Tibial nerve (tissue), 4 donors: ENCODE measurements at places on chromosomes 2 and 18.

- no peak for DNase-seq
Measured at GRCh38 chr18:7467708-7468466, 99.2 kb upstream of the PTPRM start.

- DNase-seq, result no peak
Measured at GRCh38 chr2:119760237-119760955, 674 bp downstream of the PTPN4 start.

DNA sequence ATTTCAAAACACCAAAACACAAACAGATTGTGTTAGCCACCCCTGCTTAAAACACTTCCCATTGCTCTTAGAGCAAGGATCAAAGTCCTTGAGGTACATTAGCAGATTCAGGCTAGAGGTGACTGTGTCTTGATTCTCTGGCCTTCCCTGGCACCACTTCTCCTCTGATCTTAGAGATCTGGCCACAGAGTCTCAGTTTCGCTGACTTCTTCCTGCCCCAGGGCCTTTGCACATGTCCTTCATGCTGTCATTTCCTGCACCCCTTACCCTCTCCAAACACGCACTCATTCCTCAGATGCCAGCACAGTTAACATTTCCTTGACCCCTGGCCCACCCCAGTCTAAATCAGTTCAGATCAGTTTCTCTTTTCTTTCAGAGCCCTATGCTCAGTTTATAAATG, 16.9 kb downstream of the CXCR4 start:
- DNase-seq, result no peak

- DNase-seq, result no peak
Measured at GRCh38 chr2:201735486-201735885, 37.0 kb upstream of the MPP4 start.

- DNase-seq, result no peak
Measured at GRCh38 chr2:41659758-41660157, 388.1 kb upstream of the PKDCC start.

- DNase-seq, result no peak
Measured at GRCh38 chr2:2226326-2226725, 104.7 kb downstream of the MYT1L start.

DNA sequence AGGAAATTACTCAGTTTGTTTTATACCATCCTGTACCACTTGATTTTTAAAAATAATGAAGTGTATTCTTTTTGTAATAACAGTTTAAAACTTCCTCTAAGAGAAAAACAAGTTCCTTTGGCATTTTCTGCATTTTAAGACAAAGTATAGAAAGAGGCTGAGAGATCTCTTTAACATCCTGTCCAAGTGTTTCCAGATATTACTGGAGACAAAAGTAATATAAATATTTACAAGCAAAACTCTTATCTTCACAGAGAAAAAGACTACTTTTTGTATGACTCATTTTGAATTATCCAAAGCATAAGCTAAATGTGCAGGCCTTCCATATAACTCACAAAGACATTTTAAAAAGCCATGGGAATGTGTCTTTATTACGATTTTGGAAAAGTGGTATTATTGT, 221.1 kb downstream of the RDH14 start:
- DNase-seq, result no peak

DNA sequence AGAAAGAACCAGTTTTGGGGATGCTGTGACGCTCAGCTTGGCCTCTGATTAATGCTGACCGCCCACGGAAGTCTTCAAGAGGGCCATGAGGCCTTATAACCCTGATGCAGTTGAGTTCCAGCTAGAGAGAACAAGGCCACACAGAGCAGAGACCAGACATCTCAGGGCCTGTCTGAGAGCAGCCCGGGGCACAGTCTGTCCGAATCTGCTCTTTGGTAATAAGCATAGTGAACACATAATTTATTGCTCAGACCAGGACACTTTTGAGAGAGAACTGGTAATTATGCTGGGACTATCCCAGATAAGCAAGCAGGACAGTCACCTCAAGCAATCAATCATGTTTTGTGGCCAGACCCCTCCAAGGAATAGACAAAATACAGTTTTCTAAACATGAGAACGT, 68.5 kb downstream of the STPG4 start:
- no peak for DNase-seq

DNA sequence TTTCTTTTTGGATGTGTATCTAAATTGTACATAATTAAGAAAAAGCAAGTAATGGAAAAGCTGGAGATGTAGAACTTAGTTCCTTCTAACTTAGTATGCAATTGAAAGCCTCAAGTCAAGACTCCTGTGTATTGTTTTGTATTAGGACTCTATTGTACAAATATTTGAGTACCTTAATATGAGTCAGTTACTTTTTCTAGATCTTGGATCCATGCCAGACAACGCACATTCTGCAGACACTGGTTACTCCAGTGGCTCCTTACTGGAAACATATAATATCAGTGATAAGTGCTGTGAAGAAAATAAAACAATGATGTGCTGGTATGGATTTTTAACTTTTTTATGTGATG, 1.5 kb downstream of the SLC39A10 start:
- DNase-seq, result no peak

GRCh38 chr2:83578405-83578804, 880.7 kb downstream of the SUCLG1 start:
- DNase-seq, result no peak

DNA sequence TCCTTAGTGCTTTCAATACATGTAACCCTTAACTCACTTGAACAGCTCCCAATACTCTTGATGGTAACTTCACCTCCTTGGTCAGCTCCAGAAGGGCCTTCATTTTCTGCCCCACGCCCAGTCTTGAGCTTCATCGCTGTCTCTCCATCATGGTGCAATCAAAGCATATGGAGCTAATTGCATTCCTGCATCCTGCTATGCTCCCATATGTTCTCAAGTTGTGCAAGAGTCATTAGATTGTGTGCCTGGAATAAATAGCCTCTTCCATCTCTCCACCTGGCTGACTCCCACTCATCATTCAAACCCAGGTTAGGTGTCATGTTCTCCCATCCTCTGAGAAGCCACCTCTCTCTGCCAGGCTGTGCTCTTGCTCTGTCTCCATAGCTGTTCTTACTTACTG, 364.5 kb upstream of the RGPD4 start:
- DNase-seq, result no peak

- DNase-seq, result no peak
Measured at GRCh38 chr2:97673915-97674283, 4.4 kb downstream of the C2orf92 start.

DNA sequence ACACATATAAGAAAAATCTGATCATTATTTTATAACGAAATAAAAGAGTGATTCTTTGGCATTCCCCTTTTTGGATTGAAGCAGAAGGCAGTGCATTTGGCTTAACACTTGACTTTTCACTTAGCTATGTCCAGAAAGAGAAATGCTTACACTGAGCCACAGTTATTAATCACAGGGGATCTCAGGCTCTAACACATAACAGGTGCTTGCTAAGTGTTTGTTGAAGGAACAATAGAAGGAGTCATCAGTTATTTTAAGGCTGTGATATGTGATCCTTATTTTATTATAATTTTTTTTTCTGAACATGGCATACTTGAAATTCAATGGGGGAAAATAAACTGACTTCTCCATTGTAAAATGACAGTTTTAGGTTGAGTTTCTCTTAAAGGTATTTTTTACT, 209.5 kb downstream of the UBE2E3 start:
- DNase-seq, result no peak

GRCh38 chr2:15814946-15815345, 125.4 kb upstream of the MYCN start:
- DNase-seq, result no peak

GRCh38 chr2:118851650-118852049, 4.2 kb upstream of the EN1 start:
- no peak for DNase-seq

DNA sequence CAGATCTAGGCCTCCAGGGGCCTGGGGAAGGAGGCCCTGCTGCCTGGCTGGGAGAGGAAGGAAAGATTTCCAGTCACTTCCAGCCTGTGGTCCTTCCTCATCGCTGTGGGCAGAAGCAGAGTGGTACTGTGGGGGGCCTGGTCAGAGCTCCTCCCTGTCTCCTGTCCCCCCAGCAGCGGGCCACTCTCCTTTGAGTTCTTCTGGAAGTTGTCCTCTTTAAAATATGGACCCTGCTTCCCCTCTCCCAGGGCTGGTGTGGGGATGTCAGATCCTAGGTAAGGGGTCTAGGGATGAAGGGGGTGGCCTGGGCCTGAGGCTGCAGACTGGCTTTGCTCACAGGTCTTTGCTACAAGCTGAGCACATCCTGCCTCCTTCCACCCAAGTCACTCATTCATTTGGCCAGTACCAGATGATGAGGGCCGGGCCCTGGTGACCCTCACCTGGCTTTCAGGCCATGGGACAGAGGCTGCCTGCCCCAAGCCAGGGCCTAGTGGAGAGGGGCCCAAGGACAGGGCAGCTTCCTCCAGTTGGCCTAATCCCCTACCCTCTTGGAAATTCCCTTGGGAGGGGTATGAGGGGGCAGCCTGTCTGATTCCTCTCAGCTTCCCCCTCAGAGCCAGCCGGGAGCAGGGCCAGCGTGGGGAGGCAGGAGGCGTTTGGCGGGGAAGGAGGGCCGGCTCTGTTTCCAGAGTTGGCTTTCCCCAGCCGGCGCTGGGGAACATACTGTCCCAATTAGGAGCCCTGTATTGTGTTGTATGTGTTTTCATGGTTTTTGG, 231.9 kb downstream of the DYSF start:
- DNase-seq, result no peak

DNA sequence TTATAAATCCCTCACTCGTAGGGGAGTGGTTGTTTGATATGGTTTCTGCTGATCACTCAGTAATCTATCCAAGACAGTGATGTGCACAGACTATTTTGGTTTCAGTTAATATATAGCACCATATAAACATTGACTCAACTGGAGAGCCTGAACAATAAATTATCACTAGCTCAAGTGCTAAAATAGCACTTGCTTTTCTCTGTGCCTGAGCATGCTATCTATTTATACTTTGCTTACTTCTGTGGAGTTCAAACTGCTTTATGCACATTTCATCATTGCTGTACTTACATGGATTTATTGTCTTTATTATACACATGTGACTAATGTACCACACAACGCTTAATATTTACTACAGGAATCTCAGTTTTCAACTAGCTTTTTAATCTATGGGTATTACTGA, 133.6 kb downstream of the BCL2 start:
- no peak for DNase-seq

DNA sequence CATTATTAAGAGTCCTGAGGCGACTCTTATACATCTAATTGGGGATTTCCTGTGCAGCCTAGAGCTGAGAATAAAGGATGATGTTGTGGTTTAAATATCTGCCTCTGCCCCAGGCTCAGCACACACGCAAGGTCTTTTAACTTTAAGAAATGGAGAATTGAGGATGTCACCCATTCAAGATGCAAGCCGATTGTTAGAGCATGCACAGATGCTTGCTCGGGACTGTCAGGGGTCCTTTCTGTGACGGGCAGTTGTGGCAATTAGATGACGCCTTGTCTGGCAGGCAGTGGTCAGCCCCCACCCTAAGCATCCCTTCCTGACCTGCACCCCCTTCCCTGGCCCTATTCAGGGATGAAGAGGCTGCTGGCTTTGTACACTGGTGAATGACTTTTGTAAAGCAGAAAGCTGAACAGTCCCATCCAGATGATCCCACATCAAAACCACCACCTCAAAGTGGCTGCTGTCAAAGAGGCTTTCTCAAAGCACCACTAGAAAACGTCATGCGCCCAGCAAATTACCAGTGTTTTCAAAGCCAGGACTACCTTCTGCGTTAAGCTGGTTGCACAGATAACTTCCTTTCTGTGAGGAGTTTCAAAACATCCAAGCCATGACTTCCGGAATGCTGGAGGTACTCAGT, 23.7 kb downstream of the FAM178B start:
- DNase-seq, result no peak

- no peak for DNase-seq
Measured at GRCh38 chr2:122028371-122029100, 273.1 kb downstream of the TSN start.

DNA sequence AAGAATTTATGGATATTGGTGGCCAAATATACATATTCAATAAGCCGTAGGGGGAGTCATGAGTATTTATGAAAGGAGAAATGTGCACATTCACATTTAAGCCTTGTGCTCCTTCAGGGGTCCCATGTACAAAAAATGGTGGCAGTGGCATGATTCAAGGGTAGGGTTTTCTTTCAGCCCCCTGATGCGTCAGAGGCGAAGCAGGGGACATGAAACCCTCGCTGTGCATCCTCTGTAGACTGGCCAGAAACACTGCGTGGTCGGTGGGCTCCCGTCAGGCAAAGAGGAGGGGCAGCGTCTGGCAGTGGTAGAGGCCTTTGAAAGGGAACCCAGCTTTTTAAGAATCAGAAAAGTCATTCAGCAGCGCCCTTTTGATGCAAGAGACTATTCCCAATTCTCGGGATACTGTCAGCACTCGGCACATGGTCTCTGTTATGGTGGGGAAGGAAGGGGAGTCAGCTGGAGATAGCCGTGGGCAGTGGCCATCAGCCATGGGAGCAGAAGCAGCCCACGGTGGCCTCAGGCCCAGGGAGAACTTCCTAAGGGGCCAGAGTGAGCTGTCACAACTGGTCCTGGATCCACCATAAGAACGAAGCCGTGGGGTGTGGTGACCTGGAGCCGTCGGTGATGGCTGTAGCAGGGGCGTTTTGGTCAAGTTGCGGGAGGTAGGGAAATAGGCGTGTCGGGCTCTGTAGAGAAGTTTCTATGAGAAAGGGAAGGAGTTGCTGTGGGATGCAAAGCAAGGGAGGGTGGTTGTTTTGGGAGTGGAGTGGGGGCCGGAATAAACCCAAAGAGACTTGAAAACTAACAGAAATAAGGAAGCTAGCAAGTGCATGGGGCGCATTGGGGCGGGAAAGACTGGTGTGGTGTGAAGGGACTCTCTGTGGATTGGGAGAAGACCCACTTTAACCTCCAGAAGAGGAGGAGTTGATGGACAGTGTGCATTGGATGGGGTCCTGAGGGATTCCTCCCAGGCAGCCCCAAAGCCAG, 95.6 kb downstream of the SH3BP4 start:
- no peak for DNase-seq

- no peak for DNase-seq
Measured at GRCh38 chr2:184729581-184729980, 131.3 kb downstream of the ZNF804A start.

DNA sequence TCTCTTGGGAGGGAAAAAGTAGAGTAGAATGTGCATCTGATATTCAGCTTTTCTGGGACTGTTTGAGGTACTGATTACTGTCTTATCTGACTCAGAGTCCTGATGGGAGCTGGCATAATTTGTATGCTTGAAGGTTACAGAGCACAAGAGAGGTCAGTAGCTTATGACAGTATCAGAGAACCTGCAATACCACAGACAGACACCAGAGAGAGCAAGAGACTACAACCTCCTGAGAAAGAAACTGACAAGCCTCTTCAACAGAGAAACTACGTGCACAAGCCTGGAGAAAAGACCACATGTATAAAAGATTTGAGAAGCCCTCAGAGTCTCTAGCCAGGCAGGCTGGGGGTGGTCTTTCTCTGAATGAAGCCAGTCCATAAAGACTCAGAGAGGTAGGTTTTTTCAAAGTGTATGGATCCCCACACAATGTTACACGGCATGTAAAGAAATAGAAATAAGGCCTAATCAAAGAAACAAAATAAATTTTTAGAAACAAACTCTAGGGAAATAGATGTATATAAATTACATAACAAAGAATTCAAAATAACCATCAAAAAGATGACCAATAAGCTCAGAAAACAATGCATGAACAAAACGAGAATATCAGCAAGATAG, 568.3 kb downstream of the LRRTM4 start:
- peak; percentile 30 for DNase-seq

- DNase-seq, result peak; percentile 76
Measured at GRCh38 chr2:149561309-149561926, 26.2 kb downstream of the MMADHC start.
